ENCODE measurements at places on chromosomes 3 and 15. TPM values are rescaled to one million over a fixed set of nuclear protein-coding genes. Genes with fewer than 3 reads are reported as not detected.

DNA sequence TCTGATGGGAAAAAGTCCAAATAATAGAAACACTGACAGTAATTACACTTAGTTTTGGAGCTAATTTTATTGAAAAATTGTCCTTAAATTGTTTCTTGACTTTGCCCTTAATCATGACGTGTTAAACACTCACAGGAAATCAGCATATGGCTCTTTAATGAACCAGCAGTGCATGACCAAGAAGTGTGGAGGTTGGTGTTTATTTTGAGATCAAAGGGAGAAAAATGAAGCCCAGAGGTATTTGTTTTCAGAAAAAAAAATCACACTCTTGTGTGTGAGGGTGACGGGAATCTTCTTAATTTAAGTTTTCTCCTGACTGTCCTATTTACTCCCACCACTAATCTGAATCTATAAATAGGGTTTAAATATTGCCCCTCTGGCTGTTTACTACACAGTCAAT, 28.8 kb upstream of the SYNM start:
- no peak for DNase-seq

The BHLHE40 gene
- total RNA-seq = 74.0 TPM

GRCh38 chr3:14989943-14990779, 42.8 kb downstream of the NR2C2 start:
- no peak for DNase-seq

The CASR gene
- total RNA-seq = 0.31 TPM

The ZNF654 gene
- total RNA-seq = 17.6 TPM

DNA sequence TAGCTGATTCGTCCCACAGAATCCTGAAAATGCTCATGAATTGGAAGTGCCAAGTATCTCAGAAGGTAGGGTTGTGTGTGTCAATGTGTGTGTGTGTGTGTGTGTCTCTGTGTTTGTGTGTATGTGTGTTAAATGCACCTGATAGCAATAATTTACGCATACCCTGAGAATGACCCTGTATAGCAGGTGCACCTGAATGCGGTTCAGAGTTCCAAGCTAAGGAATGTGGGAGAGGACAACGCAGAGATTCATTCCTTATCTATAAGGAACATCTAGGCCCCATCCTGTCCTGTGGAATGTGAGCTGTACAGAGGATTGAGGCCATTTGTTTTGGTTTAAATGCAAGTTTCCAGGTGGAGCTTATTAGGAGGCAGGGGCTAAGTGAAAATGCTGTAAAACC, 49.1 kb upstream of the NEDD4 start:
- no peak for DNase-seq

- DNase-seq = no peak
These were observed 107.1 kb downstream of the TMCO5A start for GRCh38 chr15:38041576-38041975.

- DNase-seq = no peak
These were observed 23.8 kb downstream of the FEM1B start for GRCh38 chr15:68301301-68301700.

- no peak for DNase-seq
These were observed 50.4 kb downstream of the GLB1 start for GRCh38 chr3:33046521-33046920.

GRCh38 chr15:68379759-68380290, 52.1 kb downstream of the ITGA11 start:
- no peak for DNase-seq

The VPS39 gene
- total RNA-seq = 56.2 TPM

The SPATA12 gene
- not detected for total RNA-seq

The GCSAM gene
- not detected for total RNA-seq

All from left colon (tissue), 2 donors.